Ureter (tissue), 1 donor: ENCODE measurements at places on chromosomes 3 and 15. TPM values are rescaled to one million over a fixed set of nuclear protein-coding genes. Genes with fewer than 3 reads are reported as not detected.

- DNase-seq: no peak
Measured at GRCh38 chr3:98010194-98010882, 24.8 kb downstream of the GABRR3 start.

- no peak for DNase-seq
Measured at GRCh38 chr3:89955156-89955555, 847.7 kb downstream of the EPHA3 start.

GRCh38 chr3:80087767-80088166 is 320.0 kb upstream of the ROBO1 start:
- no peak for DNase-seq

- no peak for DNase-seq
Measured at GRCh38 chr15:93247466-93248121, 158.6 kb upstream of the RGMA start.

Gene MAGI1
- 45.5 TPM for total RNA-seq
